HuH-7.5 (cell line): ENCODE measurements at places on chromosomes 2 and 18.
A peak's percentile ranks its signal among the peaks of the same experiment; 100 is the strongest.

- peak; percentile 37 for DNase-seq
These were observed 124.7 kb downstream of the CABLES1 start for GRCh38 chr18:23259701-23260681.

- DNase-seq: peak; percentile 27
These were observed 70.0 kb upstream of the ATP5MC3 start for GRCh38 chr2:175251425-175252041.

DNA sequence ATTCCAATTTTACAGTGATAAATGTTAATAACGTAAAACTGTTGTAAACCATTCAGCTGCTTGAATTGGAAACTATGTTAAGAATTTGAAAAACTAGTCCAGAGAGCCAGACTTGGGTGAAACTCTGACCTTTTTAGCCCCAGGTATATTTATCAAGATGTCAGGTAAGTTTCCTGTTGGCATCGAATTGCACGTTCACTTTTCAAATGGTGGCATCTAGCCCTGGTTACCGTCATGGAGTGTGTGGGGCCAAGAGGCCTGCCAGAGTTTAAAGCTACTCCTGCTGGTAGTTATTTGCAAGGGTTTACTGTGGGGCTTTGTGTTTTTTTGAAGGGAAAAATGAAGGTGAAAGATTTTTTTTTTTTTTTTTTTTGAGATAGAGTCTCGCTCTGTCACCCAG is 109.9 kb downstream of the WDSUB1 start:
- no peak for DNase-seq

GRCh38 chr2:26477126-26477910 is 606 bp downstream of the OTOF start:
- no peak for DNase-seq

DNA sequence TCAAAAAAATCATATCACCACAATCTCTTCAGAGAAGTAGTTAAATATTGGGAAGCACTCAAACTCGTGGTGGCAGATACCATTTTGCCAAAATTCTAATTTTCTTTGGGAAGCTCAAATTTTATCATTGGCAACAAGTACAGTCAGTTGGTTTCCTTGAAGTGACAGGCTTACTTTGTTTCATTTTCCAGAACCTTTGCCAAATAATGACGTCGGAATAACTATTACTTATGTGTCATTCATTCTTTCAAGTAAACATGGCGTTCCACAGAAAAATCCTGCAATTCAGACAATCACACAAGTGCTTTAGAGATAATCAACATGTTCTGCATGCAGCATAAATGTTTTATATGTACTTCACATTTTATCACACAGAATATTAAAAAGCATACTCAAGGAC is 5.4 kb downstream of the TTLL4 start:
- DNase-seq: no peak

DNA sequence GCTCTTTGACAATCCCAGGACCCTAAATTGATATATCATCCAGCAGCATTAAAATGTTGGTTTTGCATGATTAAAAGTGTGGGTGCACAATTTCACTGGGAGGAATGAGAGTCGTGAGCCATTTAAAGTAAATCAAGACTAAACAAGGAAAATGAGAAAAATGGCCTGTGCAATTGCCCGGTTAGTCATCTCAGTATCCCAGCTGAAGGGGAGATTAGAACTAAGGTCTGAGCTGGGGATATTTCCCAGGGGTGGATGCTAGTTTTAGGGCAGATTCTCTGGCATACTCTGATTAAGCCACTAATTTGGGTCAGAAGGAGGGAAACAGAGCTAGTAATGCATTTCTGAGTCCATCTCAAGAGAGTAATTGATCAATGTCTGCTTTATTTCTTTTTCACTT is 177.2 kb downstream of the EN1 start:
- DNase-seq: no peak

DNA sequence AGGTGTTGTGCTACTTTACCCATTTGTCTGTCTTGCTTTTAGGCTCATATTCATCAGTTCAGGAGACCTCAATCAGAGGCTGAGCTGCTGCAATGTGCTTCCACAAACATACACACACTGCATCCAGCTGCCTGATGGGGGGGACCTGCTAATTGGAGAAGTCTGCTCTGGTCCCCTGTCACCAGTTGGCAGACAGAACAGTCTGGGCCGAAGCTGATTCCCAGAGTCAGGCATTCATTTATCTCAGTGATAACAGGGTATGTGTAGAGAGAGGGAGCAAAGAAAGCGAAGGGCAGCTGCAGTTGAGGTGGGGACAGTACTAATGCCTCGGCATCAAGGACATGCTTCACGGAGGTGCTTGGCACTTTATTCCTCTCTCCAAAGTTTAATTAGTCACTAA is 584.3 kb upstream of the PIK3C3 start:
- DNase-seq: no peak

DNA sequence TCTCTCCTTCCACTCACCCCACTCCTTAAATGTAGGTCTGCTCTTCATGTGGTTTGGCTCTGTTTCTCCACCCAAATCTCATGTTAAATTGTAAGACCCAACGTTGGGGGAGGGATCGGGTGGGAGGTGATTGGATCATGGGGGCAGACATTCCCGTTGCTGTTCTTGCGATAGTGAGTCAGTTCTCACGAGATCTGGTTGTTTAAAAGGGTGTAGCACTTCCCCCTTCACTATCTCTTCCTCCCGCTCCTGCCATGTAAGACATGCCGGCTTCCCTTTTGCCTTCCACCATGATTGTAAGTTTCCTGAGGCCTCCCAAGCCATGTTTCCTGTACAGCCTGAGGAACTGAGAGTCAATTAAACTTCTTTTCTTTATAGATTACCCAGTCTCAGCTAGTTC is 1044.5 kb upstream of the POU3F3 start:
- no peak for DNase-seq

GRCh38 chr2:240325016-240326007 is 110.2 kb upstream of the GPC1 start:
- DNase-seq: no peak

- DNase-seq: no peak
These were observed 33.4 kb downstream of the THSD7B start for GRCh38 chr2:136798766-136799165.

- no peak for DNase-seq
These were observed 141.4 kb downstream of the FAM124B start for GRCh38 chr2:224260372-224261020.

DNA sequence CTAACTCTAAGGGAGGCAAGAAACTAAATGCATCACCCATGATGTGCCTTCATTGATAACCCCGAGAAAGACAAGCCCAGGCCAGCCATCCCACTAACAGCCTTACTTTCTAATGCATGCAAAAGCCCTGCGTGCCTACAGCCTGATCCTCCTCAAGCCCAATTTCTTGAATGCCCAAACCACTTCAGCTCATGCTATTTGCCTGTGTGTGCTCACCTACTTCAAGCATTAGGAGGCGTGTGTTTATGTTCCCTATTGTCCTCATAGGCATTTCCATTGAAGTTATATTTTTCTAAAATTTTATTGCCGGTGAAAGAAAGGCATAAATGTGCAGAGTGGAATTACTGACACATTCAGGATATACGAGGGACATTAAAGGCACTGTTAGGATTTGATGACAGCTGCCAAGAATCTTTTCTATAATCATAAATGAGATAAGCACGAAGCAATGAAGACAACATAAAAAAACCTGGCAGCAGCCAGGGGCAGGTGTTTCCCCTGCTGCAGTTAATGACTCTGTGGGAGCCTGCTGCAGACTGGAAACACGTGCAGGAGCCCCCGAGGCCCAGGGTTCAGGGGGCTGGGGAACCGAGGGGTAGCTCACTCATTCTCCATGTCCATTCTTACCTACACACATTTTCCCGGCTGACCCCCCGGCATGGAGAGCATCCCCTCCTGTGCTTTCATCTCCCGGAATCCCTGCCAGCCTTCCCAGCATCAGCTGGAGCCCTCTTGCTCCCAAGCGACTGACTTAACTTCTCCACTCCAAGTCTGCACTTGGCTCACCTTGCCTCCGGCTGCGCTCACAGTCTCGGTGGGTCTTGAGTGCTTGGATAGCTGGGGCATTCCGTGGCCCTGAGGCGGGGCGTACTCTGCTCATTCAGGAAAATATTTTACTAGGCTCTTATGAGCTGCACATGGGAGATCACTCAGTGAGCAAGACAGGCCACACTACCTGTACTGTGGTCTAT is 292.3 kb upstream of the SIX2 start:
- no peak for DNase-seq

- no peak for DNase-seq
These were observed 1.6 kb downstream of the STAT1 start for GRCh38 chr2:191012346-191012745.

DNA sequence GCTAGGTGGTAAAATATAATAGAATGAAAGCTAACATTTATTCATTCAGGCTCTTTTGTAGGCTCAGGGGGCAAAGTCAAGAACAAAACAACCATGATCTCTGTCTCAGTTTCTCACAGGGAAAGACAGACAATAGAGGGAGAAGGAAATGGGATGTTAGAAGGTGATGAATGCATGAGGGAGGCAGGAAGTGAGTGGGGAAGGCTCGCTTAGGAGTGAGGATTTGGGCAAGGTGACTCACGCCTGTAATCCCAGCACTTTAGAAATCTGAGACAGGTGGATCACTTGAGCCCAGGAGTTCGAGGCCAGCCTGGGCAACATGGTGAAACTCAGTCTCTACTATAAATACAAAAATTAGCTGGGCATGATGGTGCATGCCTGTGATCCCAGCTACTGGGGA is 88.4 kb downstream of the CTIF start:
- DNase-seq: no peak

DNA sequence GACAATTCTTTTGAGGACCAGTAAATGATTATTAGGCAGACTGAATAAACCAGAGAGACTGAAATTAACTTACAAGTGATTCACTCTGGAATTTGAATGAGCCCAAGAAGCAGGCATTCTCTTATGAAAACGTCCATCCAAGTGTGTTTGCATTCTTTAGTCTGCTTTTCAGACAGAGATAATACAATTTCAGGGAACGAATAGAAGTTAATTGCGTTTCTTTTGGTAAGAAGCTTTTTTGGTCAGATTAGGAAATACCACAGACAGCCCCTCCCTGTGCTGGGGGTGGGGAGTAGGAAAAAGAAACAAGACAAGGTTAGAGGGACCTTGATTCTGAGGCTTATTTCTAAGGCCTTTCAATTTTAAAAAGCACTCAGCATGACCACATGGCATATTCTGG is 874.4 kb downstream of the SUCLG1 start:
- DNase-seq: no peak

DNA sequence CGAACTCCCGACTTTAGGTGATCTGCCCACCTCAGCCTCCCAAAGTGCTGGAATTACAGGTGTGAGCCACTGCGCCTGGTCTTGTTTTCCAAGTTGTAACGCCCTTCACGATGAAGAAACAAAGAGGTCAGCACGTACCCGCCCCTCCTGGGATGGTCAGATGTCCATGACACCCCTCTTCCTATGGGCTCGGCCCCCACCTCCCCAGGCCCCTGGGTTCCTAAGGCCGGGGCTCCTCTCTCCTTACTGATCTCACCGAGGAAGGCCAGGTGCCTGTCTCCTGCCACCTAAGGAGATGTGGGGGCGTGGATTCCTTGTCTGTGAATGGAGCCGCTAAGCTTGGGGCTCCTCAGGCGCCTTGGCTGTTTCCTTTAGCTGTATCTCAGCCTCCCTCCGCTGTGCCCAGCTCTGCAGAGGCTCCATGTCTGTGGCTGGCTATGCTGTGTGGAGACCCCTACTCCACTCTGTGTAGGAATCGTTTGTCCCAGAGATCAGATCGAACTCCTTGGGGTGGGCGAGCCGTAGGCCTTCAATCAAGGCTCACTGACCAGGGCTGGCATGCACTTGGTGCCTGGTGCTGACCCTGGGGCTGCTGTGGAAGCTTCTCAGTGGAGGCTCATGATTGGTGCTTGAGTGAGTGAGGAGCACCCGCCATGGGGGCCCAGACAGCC is 8.8 kb downstream of the COLEC11 start:
- DNase-seq: no peak

- DNase-seq: no peak
These were observed 309.3 kb upstream of the LRRTM4 start for GRCh38 chr2:77831471-77831870.

DNA sequence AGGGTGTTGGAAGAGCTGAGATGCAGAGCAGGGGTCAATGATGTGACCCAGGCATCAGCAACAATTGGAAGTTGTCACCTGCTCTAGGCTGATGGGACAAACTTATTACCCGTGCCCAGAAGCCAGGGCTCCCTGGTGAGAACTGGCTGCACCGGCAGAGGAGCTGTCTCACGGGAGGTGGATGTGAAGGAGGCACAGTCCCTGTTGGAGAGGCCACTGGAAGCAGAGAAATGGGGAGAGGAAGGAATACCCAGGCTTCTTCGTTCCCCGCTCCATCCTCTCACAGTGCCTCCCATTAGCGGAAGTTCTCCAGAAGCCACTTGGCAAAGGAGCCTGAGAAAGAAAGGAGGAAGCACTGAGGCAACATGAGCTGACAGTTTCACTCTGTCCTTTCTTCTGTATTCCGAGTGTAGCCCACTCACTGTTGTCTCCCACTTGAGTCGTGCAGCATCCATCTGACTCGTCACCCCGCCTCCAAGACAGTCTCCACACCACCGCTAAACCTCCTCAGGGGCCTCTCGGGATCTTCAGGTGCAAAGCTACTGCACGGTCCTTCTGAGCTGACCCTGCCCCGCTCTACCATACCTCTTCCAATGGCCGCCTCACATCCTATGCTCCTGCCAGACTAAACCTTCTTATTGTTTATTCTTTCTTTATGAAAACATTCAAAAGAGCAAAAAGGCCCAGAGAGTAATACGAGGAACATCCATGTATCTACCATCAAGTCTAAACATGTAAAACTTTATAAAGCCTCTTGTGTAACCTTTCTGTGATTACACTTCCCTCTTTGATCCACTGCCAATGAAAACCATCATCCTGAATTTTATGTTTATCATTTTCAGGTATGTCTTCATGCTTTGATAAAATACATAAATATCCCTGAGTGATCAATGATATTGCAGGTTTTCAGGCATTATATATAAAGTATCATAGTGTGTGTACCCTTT is 19.1 kb upstream of the AFTPH start:
- no peak for DNase-seq

GRCh38 chr2:28083476-28083875 is 192.9 kb downstream of the BABAM2 start:
- no peak for DNase-seq

DNA sequence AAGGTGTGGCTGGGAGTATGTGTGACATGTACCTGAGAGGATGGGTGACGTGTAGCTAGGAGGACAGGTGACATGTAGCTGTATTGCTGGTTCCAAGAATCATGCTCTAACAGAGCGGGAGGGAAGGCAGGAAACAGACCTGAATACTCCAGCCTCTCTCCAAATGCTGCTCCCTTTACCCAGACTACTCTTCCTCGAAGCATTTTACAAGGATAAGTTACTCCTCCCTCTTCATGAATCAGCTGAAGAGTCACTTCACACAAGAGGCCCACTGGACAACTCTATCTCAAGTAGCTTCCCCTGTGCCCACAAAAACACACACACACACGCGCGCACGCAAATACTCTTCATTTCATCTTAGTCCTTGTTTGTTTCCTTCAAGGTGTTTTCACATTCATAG is 52.6 kb upstream of the KIDINS220 start:
- DNase-seq: no peak

GRCh38 chr2:126950504-126950903 is 51.8 kb downstream of the TEX51 start:
- DNase-seq: no peak

GRCh38 chr2:54454548-54455130 is 1.5 kb upstream of the SPTBN1 start:
- DNase-seq: no peak
